ENCODE measurements at places on chromosomes 12 and 14.

DNA sequence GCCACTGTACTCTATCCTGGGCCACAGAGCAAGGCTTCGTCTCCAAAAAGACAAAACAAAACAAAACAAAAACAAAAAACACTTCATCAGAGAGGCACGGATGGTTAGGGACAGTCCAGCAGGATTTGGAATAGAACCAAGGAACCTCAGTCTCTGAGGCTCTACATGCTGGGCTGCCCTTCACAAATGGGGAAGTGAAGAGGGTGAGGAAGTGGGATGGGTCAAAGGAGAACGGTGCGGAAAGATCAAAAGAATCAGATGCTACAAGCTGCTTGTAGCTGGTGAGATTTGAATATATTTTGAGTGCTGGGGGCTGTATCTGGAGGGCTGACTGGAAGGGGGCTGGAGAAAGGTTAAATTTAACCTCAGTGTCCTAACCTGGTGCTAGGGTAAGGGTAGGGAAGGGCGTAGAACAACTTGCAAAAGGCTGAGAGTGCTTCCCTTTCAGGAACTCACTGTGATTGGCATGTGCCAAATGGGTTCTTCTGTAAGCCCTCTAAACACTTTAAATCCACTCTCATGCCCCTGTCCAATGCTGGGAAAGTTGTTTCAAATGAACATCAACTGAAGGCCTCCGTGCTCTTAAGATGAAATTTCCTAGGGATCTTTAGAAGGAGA lies 4.6 kb downstream of the FOXJ2 start:
- DNase-seq: no peak

GRCh38 chr14:56716705-56717104 lies 93.6 kb downstream of the OTX2 start:
- no peak for DNase-seq

GRCh38 chr14:58732387-58732786 lies 94.6 kb downstream of the DACT1 start:
- DNase-seq: no peak

DNA sequence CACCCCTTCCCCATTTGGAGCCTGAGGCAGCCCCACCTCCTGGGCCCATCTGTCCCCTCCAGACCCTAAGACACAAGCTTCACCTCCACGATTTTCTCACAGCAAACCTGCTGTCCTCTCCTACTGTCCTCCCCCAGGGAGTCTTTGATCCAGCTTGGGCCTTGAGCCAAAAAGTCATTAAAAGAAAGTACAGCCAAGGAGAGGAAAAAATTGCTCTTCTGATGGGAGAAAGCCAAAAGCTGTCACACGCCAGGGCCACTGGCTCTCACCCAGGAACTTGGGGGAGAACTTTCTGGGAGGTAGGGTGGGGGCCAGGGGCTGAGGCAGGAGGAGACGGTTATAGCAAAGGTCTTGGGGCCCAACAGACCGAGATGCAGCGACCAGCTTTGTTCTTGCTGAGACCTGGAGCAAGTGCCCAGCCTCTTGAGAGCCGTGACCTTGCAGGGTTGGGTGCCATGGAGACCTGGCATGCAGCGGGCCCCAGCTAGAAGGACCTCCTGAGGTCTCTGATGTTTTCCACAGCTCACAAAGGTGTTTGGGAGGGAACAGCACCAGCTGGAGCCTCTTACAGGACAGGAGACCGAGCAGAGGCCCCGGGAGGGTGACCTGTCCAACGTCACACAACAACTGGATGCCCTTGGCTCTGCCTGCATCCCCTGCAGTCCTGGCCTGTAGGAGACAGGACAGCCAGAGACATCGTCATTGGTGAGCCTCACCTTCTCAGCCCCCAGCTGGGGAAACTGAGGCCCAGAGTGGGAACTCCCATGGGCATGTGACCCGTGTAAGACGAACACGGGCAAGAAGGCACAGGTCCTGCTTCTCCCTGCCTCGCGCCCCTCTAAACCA lies 124.5 kb downstream of the CALM1 start:
- no peak for DNase-seq

- no peak for DNase-seq
Observed at GRCh38 chr12:69055280-69055679, 122.3 kb upstream of the CPM start.

DNA sequence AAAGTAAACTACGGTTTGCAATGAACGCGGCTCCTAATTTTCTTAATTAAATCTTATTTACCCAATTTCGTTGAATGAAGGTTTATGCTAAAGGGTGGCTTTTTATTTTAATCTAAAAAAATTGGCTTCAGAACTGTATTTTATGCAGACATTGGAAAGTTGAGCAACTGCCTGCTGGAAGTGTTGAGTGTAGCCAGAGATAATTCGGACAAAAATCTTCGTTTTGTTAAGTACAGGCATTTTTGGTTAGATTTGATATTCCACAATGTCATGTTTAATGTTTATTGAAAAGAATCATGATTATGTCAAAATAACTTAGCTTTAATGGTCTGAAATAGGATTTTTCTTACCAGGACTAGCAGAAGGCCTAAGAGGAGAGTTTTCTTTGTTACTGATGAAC lies 875 bp downstream of the IRAK3 start:
- DNase-seq: no peak

DNA sequence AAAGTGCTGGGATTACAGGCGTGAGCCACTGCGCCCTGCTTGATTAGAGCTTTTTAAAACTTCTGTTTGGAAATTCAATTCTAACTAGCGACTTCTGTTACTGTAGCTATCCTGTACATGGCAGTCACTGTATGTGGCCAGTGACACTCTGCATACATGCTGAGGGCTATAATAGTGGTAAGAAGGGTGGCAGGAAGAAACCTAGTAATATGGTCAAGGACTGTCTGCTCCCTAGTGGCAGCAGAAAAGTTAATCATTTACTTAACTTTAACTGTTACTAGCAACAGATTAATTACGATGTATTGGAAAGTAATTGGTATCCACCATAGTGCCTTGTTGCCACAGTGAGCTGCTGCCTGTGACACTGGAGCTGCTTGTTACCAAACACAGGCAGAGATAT lies 149.0 kb downstream of the KITLG start:
- no peak for DNase-seq

- DNase-seq: no peak
Observed at GRCh38 chr14:70646705-70647104, 5.0 kb downstream of the TTC9 start.

DNA sequence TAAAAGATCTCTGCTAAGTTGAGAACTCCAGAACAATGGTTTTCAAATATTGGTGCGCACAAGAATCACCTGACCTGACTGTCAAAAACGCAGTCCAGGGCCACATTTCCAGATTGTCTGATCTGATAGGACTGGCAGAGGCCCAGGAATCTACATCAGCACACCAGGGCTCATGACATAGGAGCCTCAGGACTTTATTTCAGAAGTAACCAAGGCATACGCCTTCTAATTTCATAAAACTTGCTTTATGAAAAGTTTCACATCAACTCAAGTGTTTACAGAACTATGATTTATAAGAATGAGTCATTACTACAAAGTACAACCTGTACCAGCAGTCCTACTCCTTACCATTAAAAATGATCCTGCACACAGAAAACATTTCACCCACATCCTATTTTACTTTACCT lies 47.7 kb upstream of the PTPRO start:
- no peak for DNase-seq

DNA sequence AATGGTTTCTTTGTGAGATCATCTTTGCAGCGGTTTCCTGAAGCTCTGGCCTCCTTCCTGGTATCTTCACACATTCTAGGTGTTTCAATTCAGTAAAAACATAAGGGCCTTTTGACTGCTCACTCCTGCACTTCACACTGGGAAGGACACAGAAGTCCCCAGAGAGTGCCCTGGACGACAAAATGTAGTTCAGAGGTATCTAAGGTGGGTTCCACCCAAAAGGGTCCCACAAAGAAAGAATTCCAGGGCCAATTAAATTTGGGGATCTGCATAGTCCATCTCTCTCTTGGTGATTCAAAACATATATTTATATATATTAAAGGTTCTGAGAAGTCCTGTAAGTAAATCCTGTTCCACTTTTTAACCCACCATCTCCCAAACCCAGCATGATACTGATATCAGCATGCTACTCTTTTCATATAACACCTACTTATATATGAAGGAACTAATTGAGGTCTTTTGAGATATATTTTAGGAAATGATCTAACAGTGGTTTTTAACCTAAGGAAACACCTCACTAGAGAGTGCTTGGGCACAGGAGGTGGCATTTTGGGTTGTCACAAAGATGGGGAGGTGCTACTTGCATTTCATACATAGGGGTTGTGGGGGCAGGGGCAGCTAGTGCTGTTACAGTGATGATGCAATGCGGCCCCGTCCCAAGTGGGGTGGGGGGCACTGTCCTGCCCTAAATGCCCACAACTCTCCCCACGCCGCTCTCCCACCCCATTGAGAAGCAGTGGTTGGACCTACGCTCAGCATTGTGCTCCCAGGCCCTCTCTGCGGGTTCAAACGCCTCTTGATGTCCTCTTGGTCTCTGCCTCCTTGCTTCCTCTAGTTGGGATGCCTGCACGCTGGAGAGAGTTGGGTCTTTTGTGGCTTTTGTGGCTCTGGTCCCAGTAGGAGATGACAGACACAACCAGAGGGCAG lies 109.4 kb downstream of the ARF6 start:
- no peak for DNase-seq

DNA sequence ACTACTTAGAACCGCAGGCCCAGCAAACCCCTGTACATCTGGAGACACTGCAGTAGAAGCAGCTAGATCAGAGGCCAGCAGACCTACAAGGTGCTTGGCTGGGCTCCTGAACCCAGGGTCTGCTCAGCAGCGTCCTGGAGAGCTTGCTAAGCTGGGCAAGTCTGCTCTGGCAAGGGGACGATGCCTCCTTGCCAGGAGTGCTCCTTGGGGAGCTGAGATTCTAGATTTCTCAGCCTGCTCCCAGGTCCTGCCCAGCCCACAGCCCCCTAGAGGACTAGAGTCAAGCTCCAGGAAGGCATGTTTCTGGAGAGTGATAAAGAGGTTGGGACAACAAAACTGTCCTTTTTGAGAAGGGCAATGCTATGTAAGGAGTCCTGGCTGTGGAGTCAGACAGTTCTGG lies 60.3 kb downstream of the HSPB8 start:
- DNase-seq: no peak

- no peak for DNase-seq
Observed at GRCh38 chr12:63924781-63925180, 80.3 kb downstream of the SRGAP1 start.

DNA sequence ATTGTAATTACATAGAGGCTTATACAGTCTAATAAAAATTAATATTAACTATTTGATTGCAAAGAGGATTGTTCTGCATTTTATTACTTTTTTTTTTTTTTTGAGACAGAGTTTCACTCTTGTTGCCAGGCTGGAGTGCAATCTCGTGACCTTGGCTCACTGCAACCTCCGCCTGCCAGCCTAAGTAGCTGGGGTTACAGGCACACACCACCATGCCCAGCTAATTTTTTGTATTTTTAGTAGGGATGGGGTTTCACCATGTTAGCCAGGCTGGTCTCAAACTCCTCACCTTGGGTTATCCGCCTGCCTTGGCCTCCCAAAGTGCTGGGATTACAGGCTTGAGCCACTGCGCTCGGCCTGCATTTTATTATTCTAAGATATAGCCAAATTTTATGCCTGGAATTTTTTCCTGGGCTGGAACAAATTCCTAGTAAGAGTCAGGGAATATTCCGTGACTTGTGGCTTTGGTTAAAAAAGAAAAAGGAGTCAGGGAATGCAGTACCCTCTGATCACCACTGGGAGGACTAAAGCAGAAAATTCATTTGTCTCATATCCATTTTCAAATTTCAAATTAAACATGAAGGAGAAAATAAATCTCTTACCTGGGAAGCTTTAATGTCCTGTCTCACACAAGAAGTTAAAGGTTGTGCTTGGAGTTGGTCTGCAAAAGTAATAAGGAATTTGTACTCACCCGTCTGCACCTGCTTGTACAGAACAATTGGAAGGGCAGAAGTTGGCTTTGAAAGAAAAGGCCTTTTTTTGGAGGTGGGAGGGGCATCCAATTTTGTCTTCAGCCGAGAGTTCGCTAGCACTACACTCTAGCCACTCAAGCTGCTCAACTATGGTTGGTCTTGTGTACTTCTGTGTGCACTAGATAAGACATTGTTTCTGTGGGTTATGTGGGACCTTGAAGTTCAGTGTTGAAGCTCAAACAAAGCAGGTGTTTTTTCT lies 8.7 kb downstream of the MARK3 start:
- no peak for DNase-seq

DNA sequence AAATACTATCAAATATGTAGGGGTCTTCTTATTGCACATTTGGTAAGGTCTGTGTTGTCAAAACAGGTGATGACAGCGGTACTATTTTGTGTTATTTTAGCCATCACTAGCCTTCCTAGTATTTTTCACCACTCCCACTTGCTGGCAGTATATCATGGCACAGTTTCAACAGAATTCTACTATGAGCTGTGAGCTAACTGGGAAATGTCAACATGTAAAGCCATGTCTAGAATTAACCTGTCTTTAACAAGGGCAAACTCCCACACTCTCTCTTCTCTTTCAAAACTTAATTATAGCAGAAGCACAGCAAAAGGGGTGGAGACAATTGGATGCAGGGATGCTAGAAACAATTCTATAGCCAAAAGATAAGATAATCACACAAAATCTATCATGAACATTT lies 253.4 kb downstream of the PAX9 start:
- DNase-seq: no peak

DNA sequence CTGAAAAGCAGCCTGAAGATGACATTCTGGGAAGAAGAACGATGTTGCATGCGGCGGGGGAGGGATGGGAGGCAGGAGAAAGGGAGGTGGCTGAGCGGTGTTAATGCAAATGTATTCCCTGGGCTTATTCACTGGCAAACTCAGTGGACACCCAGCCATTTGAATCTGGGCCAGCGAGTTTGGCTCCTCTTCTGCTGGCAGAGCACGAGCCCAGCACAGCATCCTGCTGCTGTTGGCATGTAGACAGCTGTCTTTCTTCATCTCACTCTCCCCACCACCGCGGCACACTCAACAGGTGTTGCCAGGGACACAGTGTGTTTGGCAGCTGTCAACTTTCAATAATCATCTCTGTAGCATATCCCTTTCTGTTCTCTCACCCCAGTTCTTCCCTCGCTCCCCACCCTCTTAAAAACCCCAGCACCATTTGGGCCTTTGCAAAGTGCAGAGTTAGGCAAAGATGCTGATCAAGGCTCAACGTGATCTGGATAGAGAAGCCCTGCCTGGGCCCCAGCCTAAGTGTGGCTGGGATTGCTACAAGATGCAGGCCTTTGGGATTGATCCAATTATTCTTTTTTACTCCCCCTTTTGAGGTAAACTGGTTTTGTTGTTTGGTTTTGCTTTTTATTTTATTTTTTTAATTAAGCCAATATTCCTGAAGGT lies 131.9 kb downstream of the EXOC5 start:
- DNase-seq: no peak

GRCh38 chr12:32334371-32334777 lies 65.0 kb upstream of the FGD4 start:
- no peak for DNase-seq

GRCh38 chr12:71980538-71980937 lies 41.9 kb downstream of the TPH2 start:
- DNase-seq: no peak

- no peak for DNase-seq
Observed at GRCh38 chr12:131702573-131702877, 8.4 kb upstream of the SFSWAP start.

GRCh38 chr14:32474478-32475195 lies 145.5 kb downstream of the AKAP6 start:
- no peak for DNase-seq

GRCh38 chr12:127262615-127263014 lies 1004.4 kb upstream of the TMEM132C start:
- no peak for DNase-seq
